ENCODE measurements at places on chromosomes 1 and 21.

DNA sequence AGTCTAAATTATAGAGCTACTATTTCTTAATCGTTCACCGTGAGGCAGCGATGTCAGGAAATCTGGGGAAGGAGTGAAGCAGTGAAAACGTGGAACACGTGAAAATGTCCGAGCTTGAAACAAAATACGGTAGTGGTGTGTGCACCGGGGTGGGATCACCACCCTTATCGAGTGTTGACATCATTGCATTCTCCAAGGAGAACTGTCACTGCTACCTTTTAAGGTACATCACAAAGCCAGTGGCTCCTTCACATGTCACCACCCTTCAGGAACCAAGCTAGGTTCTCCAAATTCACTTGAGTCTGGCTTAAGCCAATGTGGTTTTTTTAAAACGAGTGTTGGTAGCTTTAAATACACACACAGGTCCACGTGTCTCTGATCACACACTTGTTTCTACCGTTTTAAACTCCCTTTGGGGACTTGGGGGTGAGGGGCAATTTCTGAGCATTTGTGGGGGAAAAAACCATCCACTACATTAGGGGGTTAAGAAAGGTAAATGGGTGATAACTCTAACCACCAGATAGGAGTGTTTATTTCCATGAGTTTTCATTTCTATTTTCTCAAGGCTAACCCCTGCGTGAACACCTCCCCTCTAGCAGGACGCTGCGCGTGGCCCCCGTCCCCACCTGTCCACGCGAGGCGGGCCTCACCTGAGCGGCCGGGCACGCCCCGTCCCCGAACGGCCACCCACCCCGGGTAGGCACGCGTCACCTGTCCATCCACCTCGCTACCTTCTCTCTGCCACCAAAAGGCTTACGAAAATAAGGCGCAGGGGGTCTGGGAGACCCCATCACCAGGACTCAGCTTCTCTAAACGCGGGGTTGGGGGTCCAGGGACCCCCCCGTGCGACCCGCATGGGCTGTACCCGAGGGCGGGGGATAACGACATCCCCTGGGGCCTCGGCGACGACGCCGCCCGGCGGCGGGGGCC lies 978 bp downstream of the PRDM15 start:
- peak; percentile 61 for DNase-seq

GRCh38 chr1:3450202-3450863 lies 4.1 kb upstream of the ARHGEF16 start:
- no peak for DNase-seq

DNA sequence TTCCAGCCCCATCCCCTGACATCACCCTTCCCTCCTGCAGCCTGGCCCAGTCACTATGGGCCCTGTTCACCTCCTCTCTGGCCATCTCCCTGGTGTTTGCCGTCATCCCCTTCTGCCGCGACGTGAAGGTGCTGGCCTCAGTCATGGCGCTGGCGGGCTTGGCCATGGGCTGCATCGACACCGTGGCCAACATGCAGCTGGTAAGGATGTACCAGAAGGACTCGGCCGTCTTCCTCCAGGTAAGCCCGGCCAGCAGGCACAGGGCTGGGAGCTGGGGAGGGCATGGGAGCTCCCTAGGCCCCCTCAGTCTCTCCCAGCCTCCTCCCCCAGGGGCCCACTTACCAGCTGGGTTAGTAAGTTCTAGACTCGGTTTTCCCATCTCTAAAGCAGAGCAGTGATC lies 52.1 kb downstream of the ELK4 start:
- no peak for DNase-seq

- DNase-seq: no peak
These were observed 3.3 kb upstream of the KIF21B start for GRCh38 chr1:201026836-201027235.

GRCh38 chr1:187948170-187948794 lies 1119.5 kb downstream of the PLA2G4A start:
- DNase-seq: no peak

GRCh38 chr1:248627971-248628844 lies 6.7 kb downstream of the OR2T11 start:
- DNase-seq: no peak

DNA sequence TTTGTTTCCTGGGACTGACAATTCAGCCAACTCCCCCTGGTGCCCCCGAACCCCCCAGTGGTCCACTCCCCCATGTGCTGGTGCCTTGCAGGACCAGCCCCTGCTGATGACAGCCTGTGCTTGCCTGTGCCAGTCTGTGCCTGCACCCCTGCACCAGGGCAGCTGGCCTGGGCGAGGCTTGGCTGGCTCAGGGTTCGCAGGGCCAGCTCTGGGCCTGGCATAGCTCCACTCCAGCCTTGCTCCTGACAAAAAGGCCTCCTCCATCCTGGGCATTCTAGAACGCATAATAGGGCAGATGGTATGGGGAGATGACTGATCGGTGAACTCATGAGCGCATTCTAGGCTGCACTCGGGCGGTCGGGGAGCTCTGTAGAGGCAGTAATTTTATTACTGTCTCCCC lies 5.4 kb downstream of the CNTN2 start:
- no peak for DNase-seq

GRCh38 chr1:241473026-241473425 lies 46.5 kb downstream of the FH start:
- DNase-seq: no peak

GRCh38 chr21:38958323-38958705 lies 152.6 kb downstream of the ETS2 start:
- DNase-seq: no peak

DNA sequence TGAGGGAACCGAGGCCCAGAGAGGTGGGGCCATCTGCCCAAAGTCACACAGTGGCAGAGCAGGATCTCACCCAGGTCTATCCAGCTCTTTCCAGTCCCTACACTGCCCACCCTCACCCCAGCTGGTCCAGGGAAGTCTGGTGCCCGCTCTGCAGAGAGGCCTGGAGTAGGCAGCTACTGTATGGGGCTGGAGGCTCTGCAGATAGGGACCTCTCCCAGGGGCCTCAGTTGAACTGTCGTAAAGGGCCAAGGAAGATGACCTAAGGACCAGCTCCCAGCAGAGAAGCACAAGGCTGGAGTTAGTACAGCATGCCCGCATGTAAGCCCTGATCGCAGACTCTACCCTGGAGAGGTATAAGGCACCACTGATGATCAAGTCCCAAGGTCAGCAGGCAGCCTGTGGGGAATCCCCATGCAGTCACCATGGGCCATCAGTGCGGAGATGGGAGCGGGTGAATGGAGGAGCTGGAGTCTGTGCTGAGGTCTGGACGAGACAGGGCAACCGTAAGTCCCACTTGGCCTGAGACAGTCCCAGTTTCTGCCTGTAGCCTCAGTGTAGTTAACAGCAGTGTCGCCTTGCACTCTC lies 320.2 kb downstream of the MATN1 start:
- no peak for DNase-seq

GRCh38 chr1:62237950-62238374 lies 43.3 kb downstream of the L1TD1 start:
- no peak for DNase-seq

- DNase-seq: peak; percentile 71
These were observed 65.2 kb downstream of the SIK1 start for GRCh38 chr21:43361493-43362296.

GRCh38 chr1:182080955-182081582 lies 19.6 kb upstream of the ZNF648 start:
- DNase-seq: no peak

DNA sequence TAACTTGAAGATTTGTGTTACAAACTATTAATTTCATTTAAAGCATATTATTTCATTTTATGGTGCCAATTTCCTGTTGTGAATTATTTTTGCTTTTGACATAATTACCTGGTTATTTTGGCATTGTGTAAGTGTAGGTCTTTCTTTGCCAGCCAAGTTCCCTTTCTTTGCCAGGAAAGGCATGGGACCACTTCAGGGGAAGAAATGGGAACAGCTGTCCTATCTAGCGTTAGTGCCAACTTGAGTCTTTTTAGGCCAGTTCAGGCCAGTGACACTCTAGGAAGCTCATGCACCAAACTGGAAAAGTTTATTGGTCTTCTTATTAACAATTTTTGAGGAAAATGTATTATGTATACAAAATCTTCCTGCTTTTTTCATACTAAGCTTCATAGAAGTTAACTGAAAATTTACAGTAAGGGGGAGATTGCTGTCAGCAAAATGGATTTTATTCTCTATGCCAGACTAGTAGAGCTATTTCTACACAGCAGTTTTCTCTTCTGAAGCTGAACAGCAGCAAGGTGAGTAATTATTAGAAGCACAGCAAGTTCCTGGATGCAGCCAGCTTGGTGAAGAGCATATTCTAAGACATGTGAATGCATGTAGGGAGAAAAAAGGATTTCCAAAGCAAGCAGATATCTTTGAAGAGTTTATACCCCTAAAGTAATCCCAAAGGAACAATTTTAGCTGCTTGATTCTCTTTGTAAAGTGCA lies 914.6 kb upstream of the ADGRL4 start:
- no peak for DNase-seq
